ENCODE measurements at places on chromosomes 4 and X. TPM values are rescaled to one million over a fixed set of nuclear protein-coding genes. Genes with fewer than 3 reads are reported as not detected.
A peak's percentile ranks its signal among the peaks of the same experiment; 100 is the strongest.

UNC5C gene
- total RNA-seq = not detected

GRCh38 chrX:56618323-56618722, 54.9 kb downstream of the UBQLN2 start:
- no peaks in the 10 kb centered on the region for H3K27me3 ChIP-seq
- H3K4me3 ChIP-seq = no peak overlapping the region
- no peak for DNase-seq
- H3K27ac ChIP-seq = no peak overlapping the region
- H3K36me3 ChIP-seq = no peaks in the 10 kb centered on the region
- H3K4me1 ChIP-seq = no peaks in the 10 kb centered on the region

ETNPPL gene
- not detected for total RNA-seq

DNA sequence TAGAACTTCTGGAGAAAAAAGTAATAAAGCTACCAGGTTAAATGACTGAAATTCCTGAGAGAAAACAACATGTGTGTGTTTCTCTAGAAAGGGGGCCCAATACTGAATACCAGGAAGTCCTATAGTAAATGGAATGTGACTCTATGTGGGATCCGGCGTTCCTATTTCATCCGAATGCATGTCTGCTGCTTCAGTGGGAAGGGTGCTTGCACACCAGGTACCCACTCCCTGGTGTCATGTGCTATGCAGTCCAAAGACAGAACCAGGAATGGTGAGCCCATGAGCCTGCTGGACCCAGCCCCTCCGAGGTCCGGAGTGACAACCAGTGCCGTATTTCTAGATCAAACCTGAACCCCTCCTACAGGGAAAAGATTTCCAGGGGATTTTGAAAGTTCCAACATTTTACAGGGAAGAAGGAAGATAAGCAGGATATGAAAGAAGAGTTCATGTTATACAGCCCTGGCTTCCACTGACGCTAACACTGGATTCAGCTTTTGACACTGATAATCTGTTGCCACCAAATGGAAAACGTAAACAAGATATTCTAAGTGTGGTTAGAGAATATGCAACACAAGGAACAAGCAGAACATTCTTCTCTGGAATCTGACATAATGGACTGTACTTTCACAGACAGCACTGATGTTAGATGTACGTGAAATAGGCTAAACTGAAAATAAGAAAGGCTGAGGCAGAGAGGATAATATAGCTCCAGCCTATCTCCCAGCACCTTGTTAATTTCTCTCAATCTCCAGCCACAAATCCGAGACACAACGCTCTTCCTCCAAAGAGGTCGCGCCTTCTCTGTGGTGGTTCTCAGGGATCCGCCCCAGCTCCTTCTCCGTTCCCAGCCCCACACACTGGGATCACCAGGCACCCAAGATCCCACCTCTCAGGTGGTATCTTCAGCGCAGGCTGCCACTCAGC, 725 bp upstream of the CXCL1 start:
- H3K27ac ChIP-seq = no peak overlapping the region
- H3K4me1 ChIP-seq = peaks cover 5% of the 10 kb centered on the region
- no peak overlapping the region for H3K4me3 ChIP-seq
- DNase-seq = no peak
- H3K27me3 ChIP-seq = no peaks in the 10 kb centered on the region
- no peaks in the 10 kb centered on the region for H3K36me3 ChIP-seq

GRCh38 chr4:24419181-24420034, 164.9 kb downstream of the DHX15 start:
- H3K36me3 ChIP-seq = no peaks in the 10 kb centered on the region
- no peak overlapping the region for H3K27ac ChIP-seq
- H3K27me3 ChIP-seq = no peaks in the 10 kb centered on the region
- DNase-seq = peak; percentile 51

DNA sequence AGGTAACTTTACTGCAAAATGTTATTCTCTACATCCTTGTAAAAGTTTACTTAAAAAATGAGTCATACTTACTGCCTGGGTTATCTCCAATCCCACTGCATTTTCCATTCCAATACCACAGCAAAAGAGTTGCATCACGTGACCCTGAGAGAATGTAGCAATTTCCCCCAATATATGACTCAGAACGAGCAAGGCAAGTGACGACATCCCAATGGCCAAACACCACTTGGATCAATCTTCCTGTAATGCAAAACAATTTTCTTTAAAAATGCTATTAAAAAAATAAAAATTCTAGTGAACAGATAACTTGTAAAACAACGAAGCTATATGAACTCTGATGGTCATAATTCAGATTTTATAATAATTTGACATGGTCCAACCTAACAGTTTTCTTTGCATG, 224.3 kb downstream of the DCLK2 start:
- H3K4me3 ChIP-seq = no peak overlapping the region
- no peaks in the 10 kb centered on the region for H3K27me3 ChIP-seq
- peaks cover 3% of the 10 kb centered on the region for H3K36me3 ChIP-seq
- no peak for DNase-seq
- H3K4me1 ChIP-seq = no peaks in the 10 kb centered on the region

DNA sequence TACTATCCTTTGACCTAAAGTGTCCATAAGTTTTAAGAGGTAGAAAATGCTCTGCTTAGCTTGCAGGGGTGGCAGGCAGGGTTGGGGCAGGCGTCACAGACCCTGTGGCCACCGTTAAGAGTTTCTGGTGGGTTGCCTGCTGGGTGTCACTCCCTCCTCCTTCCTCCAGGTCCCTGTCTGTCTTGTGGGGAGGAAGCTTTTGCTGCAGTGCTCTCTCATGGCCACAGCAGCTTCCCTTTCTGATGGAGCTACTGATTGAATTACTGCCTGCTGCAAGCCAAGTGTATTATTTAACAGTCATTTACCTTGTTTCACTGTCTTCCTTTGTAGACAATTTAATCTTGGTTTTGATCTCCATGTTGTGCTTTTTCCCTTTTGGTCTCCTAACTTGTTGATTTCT, 384.6 kb downstream of the IDS start:
- H3K27me3 ChIP-seq = no peaks in the 10 kb centered on the region
- DNase-seq = no peak
- no peaks in the 10 kb centered on the region for H3K36me3 ChIP-seq
- no peak overlapping the region for H3K27ac ChIP-seq
- H3K4me3 ChIP-seq = no peak overlapping the region

UGT2B15 gene
- total RNA-seq = not detected

GRCh38 chr4:153366486-153366885, 22.0 kb downstream of the MND1 start:
- H3K27me3 ChIP-seq = no peaks in the 10 kb centered on the region
- peaks cover 5% of the 10 kb centered on the region for H3K4me1 ChIP-seq
- H3K36me3 ChIP-seq = peaks cover 3% of the 10 kb centered on the region
- H3K27ac ChIP-seq = no peak overlapping the region

KLHL15 gene
- total RNA-seq = 8.2 TPM

CENPVL2 gene
- not detected for total RNA-seq

- no peak overlapping the region for H3K27ac ChIP-seq
- no peaks in the 10 kb centered on the region for H3K36me3 ChIP-seq
- DNase-seq = peak; percentile 22
- H3K4me1 ChIP-seq = peaks cover 5% of the 10 kb centered on the region
- peak overlapping the region; percentile 60 for H3K4me3 ChIP-seq
- no peaks in the 10 kb centered on the region for H3K27me3 ChIP-seq
Measured at GRCh38 chrX:19372547-19373331, 29.0 kb downstream of the PDHA1 start.

GRCh38 chr4:124478470-124478869, 234.1 kb downstream of the ANKRD50 start:
- DNase-seq = no peak
- no peaks in the 10 kb centered on the region for H3K27me3 ChIP-seq

GAGE12E gene
- total RNA-seq = not detected

- peak overlapping the region; percentile 12 for H3K27ac ChIP-seq
- DNase-seq = peak; percentile 73
- H3K27me3 ChIP-seq = no peaks in the 10 kb centered on the region
- H3K4me3 ChIP-seq = peak overlapping the region; percentile 9
Measured at GRCh38 chr4:39657465-39657864, 18.8 kb upstream of the SMIM14 start.

ITGB1BP2 gene
- total RNA-seq = 4.3 TPM

ETDB gene
- total RNA-seq = not detected

DNA sequence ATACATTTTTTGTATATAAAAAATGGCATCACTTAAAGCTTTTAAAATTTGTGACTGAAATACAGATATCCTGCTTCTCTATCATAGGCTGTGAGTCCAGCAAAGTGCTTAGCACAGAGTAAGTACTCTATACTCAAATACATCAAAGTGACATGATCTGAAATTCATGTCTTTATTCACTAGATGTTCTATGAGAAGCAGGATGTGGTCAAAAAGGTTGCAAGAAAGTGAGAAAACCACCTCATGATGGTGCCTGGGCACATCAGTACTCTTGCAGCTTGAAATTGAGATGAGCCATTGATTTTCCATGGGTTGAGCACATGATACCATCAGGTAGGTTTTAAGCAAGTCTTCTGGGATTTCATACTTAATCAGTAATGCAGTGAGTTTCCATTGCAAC, 20.4 kb upstream of the SFRP2 start:
- H3K27ac ChIP-seq = no peak overlapping the region
- H3K36me3 ChIP-seq = no peaks in the 10 kb centered on the region
- H3K4me3 ChIP-seq = no peak overlapping the region

DLG3 gene
- 6.9 TPM for total RNA-seq

GRCh38 chr4:142104041-142104440, 467.7 kb downstream of the IL15 start:
- H3K4me3 ChIP-seq = no peak overlapping the region
- no peaks in the 10 kb centered on the region for H3K27me3 ChIP-seq
- no peaks in the 10 kb centered on the region for H3K36me3 ChIP-seq
- DNase-seq = no peak

DNA sequence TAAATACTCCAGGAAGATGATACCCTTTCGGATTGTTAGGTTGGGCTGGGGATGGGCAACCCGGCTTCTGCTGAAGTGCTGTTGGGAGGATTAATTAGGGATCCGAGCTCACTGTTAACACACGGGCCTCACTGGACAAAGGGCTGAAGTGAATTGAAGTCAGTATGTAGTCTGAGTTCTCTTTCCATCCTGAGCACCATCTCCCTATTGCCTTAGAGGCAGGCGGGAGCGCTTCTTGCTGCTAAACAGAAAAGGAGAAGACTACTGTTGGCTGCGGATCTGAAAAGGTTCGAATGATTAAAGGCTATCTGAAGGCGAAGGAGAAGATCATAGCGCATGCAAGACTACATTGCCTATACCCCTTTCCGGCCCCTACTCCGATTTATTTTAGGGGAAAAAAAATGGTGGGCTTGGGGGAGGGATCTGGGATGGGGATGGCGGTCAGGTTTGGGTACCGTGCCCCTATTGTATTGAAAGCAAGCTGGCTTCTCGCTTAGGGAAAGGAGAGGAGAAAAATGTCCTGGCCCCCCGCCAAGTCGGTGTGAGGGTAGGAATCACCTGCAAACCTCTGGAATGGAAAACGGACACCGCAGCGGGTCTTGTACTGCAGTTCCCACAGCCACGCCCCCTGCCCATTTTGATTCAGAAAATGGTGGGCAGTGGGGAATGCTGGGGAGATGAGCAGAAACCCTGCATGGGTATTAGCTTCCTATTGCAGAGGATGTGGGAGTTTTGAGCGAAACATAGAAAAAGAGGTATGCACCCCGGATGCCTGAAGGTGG, 22.3 kb downstream of the MORF4L2 start:
- H3K27ac ChIP-seq = no peak overlapping the region
- H3K36me3 ChIP-seq = no peaks in the 10 kb centered on the region
- no peak overlapping the region for H3K4me3 ChIP-seq
- H3K27me3 ChIP-seq = no peaks in the 10 kb centered on the region
- no peak for DNase-seq
- H3K4me1 ChIP-seq = no peaks in the 10 kb centered on the region

GRCh38 chrX:123525123-123525725, 207.6 kb downstream of the THOC2 start:
- no peak overlapping the region for H3K4me3 ChIP-seq
- no peaks in the 10 kb centered on the region for H3K36me3 ChIP-seq
- no peaks in the 10 kb centered on the region for H3K4me1 ChIP-seq
- no peak for DNase-seq

DNA sequence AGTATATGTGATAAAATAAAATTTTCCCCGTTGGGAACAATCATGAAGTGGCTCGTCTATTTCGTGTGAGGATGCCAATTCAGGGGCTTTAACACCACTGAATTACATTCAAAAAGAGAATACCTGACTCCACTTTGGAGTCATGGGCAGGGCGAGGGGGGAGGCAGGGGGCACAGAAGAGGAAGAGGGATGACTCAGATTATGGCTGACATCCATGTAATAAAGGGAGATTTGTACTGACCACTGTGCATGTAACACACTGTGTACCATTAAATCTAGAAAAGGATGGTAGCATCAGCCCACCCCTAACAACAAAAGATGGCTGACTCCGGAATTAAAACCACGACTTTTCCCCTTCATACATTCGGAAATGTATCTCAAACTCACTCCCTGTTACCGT, 1.3 kb downstream of the SLC9A7 start:
- H3K36me3 ChIP-seq = no peaks in the 10 kb centered on the region
- H3K4me3 ChIP-seq = peak overlapping the region; percentile 52
- no peaks in the 10 kb centered on the region for H3K27me3 ChIP-seq
- H3K27ac ChIP-seq = peak overlapping the region; percentile 56
- peaks cover 38% of the 10 kb centered on the region for H3K4me1 ChIP-seq

- H3K4me3 ChIP-seq = no peak overlapping the region
- DNase-seq = peak; percentile 48
- H3K27ac ChIP-seq = no peak overlapping the region
- peaks cover 46% of the 10 kb centered on the region for H3K36me3 ChIP-seq
Measured at GRCh38 chr4:75916091-75916661, 13.9 kb upstream of the PPEF2 start.

DNA sequence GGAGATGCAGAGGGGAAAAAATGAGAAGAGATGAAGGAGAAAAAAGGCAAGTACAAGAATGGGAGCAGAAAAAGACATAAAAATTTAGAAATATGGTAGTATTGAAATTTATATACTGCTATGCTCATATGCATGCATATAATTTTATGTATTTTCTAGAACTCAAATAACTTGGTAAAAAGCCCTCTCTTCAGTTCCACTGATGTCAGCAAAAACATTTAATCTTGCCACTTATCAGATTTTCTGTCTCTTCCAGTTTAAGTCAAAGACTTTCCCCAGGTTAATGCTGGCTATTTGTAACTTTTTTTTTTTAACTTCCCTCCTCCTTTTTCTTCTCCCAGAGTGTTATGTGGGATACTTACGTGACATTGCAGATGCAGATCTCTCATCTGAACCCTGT, 617.5 kb upstream of the CPEB2 start:
- no peak overlapping the region for H3K27ac ChIP-seq
- no peaks in the 10 kb centered on the region for H3K36me3 ChIP-seq
- DNase-seq = no peak
- no peaks in the 10 kb centered on the region for H3K27me3 ChIP-seq
- no peaks in the 10 kb centered on the region for H3K4me1 ChIP-seq

DNA sequence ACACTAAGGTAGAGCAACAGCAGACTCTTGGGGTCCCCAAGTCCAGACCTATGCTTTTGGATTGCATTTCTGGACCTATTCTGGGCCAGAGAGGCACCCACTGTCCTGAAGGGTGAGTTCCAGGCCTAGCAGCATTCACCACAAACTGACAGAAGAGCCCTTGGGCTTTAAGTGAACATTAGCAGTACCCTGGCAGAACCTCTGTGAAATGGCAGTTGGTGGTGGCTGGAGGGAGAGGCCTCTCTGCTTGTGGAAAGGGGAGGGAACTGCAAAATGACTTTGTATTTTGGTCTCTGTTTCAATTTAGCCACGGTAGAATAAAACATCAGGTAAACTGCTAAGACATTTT, 1211.9 kb downstream of the PCDH18 start:
- H3K27me3 ChIP-seq = no peaks in the 10 kb centered on the region
- no peaks in the 10 kb centered on the region for H3K4me1 ChIP-seq
- no peaks in the 10 kb centered on the region for H3K36me3 ChIP-seq
- no peak for DNase-seq
- no peak overlapping the region for H3K4me3 ChIP-seq

LYAR gene
- total RNA-seq = 11.5 TPM

Measured in B cell (primary cell).